ENCODE measurements at places on chromosomes 4 and X.

DNA sequence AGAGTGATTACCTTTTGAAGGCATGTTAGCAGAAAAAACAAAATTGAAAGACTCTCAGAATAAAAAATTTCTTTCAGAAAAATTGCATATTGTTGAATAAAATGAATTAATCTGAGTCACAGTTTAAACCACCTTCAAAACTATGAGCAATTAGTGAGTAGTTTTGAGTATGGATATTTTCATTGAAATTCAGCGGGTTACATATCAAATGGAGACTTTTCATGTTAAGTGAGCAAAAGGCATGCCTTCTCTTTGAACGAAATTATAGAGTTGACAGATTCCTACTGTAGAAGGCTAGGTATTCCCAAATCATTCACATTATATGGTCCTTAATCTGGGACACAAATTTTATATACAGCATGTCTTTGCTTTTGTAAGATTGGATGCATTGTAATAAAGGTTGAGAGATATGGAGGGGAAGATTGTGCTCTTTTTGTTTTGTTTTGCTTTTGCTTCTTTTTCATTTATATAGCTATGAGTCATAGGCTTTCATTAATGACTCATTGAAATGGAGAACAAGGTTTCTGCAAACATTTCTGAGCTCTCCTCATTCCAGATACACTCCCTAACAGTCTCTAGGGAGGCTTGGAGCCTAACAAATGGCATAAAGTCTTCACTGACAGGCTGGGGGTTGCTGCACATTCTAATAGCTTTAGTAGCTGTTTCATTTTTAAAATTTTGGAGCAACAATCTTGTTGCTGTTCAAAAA, 21.6 kb downstream of the PCDH18 start:
- DNase-seq, result no peak

DNA sequence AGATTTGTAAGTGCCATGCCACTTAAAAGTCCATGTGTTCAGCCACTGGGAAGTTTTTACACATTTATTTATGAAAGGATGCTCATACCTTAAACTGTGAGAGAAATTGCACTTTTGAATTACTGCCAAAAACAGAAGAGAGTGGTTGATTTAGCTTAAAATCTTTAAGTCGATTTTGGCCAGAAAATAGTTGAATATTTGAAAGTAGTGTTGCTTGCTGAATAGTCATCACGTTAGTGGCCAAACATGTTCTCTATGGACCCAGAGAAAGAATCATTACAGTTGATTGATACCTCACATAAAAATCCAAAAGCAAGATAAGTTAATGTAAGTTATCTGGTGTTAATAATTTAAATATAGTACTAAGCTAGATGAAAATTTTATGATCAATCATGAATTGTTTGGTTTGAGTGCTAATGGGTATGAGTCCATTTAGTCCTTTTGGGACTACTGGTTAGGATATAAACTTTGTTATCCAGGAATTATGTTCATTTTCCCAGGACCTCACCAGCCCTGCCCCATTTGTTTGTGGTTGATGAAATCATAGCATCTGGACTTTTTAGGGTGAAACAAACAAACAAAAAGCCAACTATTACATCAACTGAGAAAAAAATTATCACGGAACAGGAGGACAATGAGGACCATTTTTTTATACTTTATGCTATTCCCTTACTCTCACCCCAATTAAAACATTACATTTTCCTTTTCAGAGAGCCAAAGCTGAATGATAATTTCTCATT, 6.3 kb downstream of the GIMD1 start:
- no peak for DNase-seq

DNA sequence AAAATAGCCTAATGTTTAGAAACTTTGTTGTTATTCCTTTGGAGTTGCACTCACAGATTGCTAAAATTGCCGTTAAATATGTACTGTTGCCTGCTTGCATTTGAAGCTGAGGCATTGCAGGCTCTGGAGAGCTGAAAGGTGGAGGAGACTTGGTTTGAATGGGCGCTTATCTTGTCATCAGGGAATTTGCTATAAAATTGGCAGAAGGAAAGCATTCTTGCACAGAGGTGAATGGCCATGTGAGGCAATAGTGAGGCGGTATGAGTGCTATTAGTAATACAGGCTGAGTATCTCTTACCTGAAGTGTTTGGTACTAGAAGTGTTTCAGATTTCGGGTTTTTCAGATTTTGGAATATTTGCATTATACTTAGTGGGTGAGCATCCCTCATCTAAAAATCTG, 41.3 kb downstream of the TRAPPC11 start:
- no peak for DNase-seq

DNA sequence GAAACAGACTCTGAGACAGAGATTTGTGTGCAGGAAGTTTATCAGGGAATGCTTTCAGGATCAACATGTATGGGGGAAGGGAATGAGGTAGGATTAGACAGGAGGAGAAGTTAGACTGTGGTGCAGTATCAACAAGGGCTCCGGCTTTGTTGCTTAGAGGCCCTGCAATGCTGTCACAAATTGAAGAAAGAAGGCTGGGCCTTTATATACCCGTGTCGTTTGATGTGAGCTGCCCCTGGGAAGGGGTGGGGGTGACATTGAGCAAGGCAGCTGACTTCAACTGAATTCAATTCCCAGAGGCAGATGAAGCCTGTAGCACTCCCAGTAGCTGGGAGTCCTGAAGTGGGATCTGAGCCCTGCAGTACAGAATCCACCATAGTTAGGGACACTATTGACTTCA, 29.5 kb upstream of the USP9X start:
- no peak for DNase-seq

GRCh38 chr4:42398171-42398870, 1.0 kb downstream of the SHISA3 start:
- peak; percentile 25 for DNase-seq

GRCh38 chr4:39126256-39127095, 55.9 kb upstream of the WDR19 start:
- DNase-seq, result no peak

DNA sequence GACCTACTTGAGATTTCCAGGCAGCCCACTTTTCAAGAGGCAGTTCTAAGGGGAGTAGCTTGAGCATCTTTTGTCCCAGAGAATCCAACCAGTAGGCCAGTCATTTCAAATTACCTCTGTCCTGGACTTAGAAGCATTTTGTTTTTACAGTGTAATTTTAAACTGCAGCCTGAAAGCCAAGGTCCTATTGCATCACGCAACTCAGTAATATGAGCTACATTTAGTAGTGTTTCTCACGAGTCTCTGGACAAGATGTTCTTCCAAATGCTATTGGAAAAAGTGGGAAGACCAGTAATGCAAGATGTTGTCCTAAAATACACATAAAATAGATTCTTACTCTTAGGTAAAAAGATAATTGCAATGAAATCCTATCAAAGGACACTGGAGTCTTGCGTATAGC, 182.5 kb upstream of the ARX start:
- DNase-seq, result no peak

- no peak for DNase-seq
These were observed 52.1 kb upstream of the TBC1D9 start for GRCh38 chr4:140808256-140808655.

DNA sequence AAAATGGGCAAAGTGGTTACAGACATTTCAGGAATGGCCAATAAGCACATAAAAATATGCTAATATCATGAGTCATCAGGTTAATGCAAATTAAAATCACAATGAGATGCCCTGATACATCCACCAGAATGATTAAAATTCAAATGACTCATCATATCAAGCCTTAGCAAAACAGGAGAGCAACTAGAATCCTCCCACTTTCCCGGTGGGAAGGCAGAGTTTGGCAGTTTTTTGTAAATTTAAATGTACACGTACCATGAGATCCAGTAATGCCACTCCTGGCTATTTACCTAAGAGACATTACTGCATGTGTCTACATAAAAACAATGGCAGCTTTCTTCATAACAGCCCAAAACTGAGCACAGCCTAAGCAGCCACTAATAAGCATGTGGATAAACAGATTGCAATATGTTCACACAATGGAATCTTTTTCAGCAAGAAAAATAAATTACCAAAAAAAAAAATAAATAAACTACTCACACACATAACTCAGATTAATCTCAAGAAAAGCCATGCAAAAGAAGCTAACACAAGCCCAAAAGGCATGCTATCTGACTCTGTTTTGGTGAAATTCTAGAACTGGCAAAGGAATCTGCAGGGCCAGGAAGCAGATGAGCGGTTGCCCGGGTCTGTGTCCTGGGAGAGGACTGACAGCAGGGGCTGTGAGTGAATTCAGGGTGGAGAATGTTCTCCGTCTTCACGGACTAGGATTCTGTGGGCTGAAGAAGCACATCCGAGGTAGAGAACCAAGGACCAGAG, 48.8 kb downstream of the AFAP1 start:
- no peak for DNase-seq

DNA sequence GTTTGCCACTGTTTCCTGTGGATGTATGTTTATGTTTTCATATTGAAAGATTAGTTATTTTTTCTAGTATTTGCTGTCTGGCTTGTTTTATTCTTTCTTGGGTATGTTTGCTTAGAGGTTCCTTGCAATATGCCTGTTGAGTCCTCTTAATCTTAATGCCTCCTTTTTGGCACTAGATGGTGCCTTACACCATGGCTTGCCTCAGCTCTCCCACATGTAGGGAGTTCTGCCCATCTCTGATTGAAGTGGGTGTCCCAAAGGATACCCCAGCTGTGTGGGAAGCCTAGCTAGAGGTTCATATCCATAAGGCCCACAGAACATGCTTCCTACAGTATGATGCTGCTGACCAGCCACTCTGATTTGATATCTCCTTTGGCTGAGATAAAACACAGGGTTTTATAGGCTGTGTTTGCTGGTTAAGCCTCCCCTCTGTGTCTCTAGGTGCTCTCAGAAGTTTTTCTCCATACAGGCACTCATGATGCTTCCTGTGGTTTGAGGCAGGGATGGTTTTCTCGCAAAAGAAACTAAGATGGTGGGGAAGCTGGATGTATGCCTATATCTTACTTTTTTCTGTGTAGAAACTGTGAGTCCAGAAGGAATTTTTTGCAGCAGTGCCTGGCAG, 162.4 kb downstream of the ASB9 start:
- DNase-seq, result peak; percentile 26

All from activated CD4-positive, alpha-beta T cell treated with anti-CD3 and anti-CD28 coated beads, Interleukin-10, Interleukin-2, amounts not matched to agents 100 ng/mL and 50 ng/mL, durations not matched to agents 16 hours and 8 hours (primary cell).